CD4-positive, alpha-beta T cell treated with Interleukin-2 at 100 ng/mL for 4 hours (primary cell): ENCODE measurements at places on chromosomes 4 and X.

GRCh38 chr4:122899682-122900081 is 22.7 kb downstream of the NUDT6 start:
- DNase-seq, result no peak

DNA sequence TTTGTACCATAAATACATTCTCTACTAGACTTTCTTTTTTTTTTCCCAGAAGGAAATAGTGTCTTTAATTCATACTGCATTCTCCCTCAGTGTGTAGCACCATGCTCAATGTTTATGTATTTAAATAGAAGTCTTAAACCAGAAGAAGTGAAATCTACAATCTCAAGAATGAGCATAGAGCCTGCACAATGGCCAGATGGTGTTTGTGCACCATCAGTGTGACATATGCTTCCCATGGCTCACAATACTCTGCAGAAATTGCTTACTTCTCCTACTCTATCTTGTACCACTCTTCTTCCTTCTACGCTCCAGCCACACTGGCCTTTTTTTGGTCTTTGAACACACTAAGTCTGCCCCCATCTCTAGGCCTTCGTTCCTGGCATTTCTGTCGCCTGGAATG is 2.6 kb upstream of the DOCK11 start:
- DNase-seq, result no peak

DNA sequence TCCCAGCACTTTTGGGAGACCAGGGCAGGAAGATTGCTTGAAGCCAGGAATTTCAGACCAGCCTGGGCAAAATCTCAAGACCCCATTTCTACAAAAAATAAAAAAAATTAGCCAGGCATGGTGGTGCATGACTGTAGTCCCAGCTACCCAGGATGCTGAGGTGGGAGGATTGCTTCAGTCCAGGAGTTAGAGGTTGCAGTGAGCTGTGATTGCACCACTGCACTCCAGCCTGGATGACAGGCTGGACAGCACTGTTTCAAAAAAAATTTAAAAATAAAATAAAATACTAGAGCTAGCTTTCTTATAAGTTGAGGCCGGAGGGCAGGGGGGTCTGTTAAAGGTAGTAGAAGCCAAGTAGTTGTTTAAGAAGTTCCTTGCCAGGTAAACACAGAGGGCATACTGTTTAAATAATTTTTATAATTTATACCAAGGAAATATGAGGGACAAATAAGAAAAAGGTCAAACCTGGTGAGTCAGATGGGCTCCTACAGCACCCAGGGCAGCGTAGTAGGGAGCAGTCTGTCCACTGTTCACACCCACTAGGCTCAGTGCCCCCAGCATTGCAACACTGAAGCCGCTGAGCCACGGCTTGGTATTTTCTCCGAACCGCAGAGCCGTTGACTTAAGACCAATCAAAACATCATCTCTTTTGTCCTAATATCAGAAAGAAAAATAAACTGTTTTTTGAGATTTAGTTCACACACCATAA is 17.3 kb downstream of the COQ2 start:
- DNase-seq, result no peak

DNA sequence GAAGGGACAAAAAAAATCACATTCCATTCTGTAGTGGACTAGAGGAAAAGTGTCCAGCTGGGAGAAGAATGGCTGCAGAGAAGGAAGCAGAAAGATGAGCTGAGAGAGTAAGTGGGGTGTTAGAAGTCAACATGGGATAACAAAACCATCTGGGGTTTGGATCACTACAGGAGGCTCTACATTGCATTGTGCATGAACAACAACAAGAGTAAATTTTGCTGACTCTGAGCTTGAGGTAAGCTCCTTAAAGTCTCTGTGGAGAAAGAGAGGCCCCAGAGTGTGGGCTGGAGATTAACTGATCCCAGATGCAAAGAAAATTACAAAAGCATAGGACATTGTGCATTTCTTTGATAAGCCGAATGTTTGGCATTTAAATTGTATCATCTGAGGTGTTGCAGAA is 128.9 kb downstream of the UGT8 start:
- DNase-seq, result no peak

GRCh38 chr4:24795666-24796381 is 451 bp downstream of the SOD3 start:
- DNase-seq, result no peak

- DNase-seq, result no peak
Measured at GRCh38 chr4:154416190-154416547, 75.4 kb downstream of the DCHS2 start.

DNA sequence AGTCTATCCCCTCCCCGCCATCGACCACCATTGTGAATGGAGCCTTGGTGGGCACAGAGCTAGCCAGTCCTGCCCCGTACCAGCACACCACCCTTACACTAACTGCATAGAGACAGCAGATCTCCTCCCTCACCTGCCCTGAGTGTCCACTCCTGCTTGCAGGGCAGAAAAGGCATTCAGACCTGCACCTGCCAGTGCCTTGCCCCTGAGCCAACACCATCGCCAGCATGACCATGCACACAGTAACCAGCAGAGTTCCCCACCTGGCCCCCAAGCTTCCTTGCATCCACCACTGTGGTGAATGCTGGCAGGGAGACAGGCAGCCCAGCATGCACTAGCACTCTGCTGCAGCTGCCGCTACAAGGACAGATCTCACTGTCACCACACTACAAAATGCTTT is 397.1 kb downstream of the KLHL4 start:
- no peak for DNase-seq

GRCh38 chrX:37746951-37747350 is 32.9 kb upstream of the CYBB start:
- DNase-seq, result no peak

- peak; percentile 7 for DNase-seq
Measured at GRCh38 chrX:44314259-44314734, 29.2 kb downstream of the EFHC2 start.

- no peak for DNase-seq
Measured at GRCh38 chr4:97330917-97331316, 812.4 kb downstream of the STPG2 start.

DNA sequence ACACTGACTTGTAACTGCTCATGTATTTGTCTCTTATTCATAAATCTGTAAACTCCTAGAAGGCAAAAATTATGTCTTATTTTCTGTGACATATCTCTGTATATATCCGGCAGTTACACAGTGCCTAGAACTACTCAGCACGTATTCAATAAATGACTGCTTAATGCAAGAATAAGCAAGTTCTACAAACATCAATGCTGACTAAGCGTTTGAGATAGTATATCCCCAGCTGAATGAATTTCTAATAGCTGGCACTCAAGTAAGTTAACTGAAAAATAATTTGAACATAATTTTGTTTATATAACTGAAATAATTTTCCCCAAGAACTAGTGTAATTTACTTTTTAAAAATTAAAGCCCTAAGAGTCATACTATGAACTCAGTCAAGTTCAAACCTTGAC is 113.7 kb downstream of the ARAP2 start:
- no peak for DNase-seq

GRCh38 chr4:155161357-155161756 is 47.1 kb upstream of the NPY2R start:
- no peak for DNase-seq

GRCh38 chr4:158496030-158496741 is 25.5 kb upstream of the RXFP1 start:
- DNase-seq, result peak; percentile 11

GRCh38 chrX:134004084-134004483 is 18.7 kb upstream of the GPC3 start:
- DNase-seq, result no peak

DNA sequence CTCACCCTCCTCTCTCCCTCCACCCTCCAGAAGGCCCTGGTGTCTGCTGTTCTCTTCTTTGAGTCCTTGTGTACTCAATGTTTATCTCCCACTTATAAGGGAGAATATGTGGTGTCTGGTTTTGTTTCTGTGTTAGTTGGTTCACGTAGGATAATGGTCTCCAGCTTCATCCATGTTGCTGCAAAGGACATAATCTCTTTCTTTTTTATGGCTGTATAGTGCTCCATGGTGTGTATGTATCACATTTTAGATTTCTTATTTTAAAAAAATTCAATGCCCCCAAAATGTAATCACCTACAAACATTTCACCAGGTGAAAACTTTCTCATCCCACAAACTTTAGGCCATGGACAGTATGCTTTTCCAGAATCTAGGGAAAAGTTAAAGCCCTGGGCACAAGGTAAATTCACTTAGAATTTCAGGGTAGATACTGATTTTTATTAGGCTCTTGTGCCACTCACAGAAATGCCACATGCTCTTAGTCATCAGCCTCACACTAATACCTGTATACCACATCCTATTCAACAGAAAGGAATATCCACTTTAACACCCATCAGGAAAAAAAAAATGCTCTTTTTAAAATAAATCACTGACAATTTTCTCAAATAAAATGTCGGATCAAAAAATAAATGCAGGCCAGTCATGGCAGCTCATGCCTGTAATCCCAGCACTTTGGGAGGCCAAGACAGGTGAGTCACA is 104.8 kb upstream of the ENPP6 start:
- no peak for DNase-seq

- peak; percentile 29 for DNase-seq
Measured at GRCh38 chr4:159103384-159103990, 608 bp downstream of the RAPGEF2 start.
